Caki2 (cell line): ENCODE measurements at places on chromosomes 7 and 10. TPM values are rescaled to one million over a fixed set of nuclear protein-coding genes. Genes with fewer than 3 reads are reported as not detected.

Gene PPP2R2D
- total RNA-seq: 39.1 and 45.4 TPM in 2 replicates

Gene AKR1B15
- total RNA-seq: 0.72 and 4.3 TPM in 2 replicates

Gene NODAL
- not detected in 2 replicates for total RNA-seq

Gene SLC13A1
- total RNA-seq: not detected in 2 replicates

Gene ADAM22
- total RNA-seq: 0.37 and 0.61 TPM in 2 replicates

Gene CDK14
- 4.6 and 10.4 TPM in 2 replicates for total RNA-seq

Gene KAZALD1
- total RNA-seq: 35.4 and 44.5 TPM in 2 replicates

Gene SYNPO2L
- total RNA-seq: not detected in 2 replicates

Gene SPDYE9
- total RNA-seq: not detected in 2 replicates

Gene ZNF277
- 21.9 and 30.2 TPM in 2 replicates for total RNA-seq

Gene ARL3
- total RNA-seq: 9.1 and 14.3 TPM in 2 replicates

Gene MEST
- total RNA-seq: 26.0 and 28.6 TPM in 2 replicates

Gene MRC1
- total RNA-seq: not detected in 2 replicates

Gene TMEM229A
- not detected in 2 replicates for total RNA-seq

Gene OR2A12
- total RNA-seq: not detected in 2 replicates
